B cell (primary cell): ENCODE measurements at places on chromosomes 3 and 15.

DNA sequence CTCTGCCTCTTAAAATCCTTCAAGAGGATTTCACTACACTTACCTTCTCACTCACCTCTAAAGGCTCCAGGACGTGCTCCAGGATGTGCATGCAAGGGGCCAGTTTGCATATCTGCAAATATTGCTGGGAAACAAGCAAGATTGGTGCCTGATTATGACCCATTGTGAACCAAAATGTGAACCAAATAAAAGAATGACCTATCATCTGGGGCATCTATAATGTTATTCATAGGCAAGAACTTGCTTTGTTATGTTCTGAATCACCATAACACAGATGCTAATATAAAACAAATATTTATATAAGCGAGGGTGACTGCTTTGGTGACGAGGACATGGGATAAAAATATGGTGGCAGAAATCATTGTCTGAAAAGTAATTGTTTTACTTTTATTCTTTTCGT lies 5.5 kb downstream of the IL12A start:
- DNase-seq, result no peak
- H3K27me3 ChIP-seq, result no peaks in the 10 kb centered on the region
- H3K4me3 ChIP-seq, result no peak overlapping the region
- H3K4me1 ChIP-seq, result peaks cover 3% of the 10 kb centered on the region

- no peaks in the 10 kb centered on the region for H3K4me1 ChIP-seq
- H3K36me3 ChIP-seq, result no peaks in the 10 kb centered on the region
- DNase-seq, result no peak
- H3K27ac ChIP-seq, result no peak overlapping the region
- H3K27me3 ChIP-seq, result no peaks in the 10 kb centered on the region
Measured at GRCh38 chr3:66019896-66020295, 18.8 kb downstream of the MAGI1 start.

DNA sequence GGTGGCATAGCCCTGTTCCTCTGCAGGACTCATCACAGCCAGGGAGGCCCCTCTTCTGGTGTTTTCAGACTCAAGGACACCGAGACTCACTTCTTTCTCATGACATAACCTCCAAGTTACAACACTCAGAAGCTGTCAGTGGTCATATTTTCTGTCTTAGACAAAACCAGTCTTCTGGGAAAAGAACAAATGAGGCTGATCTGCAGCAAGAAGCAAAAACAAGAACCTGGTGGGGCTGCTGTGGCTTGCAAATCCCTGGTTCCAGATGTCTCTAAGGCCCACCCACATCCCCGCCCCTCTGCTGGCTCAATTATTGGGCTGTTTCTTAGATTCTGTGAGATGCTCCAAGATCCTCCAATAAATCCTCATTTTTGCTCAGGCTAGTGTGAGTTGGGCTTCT lies 16.6 kb upstream of the LOXL1 start:
- no peak for DNase-seq
- no peak overlapping the region for H3K27ac ChIP-seq
- no peaks in the 10 kb centered on the region for H3K4me1 ChIP-seq
- H3K36me3 ChIP-seq, result no peaks in the 10 kb centered on the region

DNA sequence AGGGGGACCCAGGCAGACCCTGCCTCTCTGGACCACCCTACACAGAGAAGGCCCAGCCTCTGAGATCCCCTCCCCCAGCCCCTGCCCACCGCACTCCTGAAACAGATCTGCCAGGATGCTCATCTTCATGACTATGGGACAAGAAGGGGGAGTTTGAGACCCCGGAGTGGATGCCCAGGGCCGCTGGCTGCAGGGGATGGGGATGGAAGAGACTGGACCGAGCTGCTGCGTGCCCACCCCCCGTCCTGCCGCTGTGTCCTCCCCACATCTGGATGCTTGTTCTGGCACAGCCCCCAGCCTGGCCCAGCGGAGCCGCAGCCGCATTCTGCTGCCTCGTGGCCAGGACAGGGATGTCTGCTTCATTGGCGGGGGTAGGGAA lies 30.3 kb upstream of the SEMA3F start:
- H3K36me3 ChIP-seq, result peaks cover 11% of the 10 kb centered on the region
- DNase-seq, result no peak
- no peaks in the 10 kb centered on the region for H3K27me3 ChIP-seq
- no peak overlapping the region for H3K4me3 ChIP-seq

DNA sequence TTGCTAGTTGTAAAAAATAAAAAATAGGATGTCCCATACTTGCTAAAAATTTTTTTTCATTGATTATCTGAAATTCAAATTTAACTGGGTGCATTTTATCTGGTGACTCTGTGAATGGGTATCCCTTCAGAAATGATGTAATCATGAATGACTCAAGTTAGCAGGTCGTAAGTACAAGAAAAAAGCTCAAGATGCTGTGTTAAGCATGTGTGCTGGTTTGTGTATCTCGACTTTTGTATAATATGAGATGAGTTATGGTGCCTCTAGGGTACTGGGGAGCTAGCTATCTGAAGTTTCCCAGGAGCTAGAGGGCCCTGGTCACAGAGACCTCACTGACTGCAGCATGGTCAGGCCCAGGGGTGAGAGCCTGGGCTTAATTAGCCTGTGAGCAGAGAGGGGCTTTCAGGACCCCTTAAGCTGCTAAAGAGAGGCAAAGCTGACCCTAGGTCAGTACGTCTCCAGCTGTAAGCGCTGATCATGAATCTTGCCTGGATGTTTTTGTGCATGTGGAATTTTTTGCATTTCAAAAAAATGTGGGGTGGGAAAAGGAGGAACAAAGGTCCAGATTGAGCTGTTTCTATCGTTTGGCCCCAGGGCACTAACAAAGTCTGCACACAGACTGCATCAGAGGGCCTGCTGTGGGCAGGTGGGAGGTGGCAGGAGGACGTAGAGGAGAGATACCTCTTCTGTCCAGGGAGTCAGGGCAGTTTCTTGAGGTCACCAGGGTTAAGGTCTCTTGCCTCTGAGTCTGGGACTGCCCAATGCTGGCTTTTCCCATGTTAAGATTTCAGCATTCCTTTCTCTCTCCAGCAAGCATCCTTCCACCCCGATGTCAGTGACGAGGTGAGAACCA lies 233.2 kb upstream of the TPM1 start:
- no peaks in the 10 kb centered on the region for H3K27me3 ChIP-seq
- H3K4me1 ChIP-seq, result no peaks in the 10 kb centered on the region
- no peak overlapping the region for H3K27ac ChIP-seq
- no peak for DNase-seq
